ENCODE measurements at places on chromosomes 7 and 10.

DNA sequence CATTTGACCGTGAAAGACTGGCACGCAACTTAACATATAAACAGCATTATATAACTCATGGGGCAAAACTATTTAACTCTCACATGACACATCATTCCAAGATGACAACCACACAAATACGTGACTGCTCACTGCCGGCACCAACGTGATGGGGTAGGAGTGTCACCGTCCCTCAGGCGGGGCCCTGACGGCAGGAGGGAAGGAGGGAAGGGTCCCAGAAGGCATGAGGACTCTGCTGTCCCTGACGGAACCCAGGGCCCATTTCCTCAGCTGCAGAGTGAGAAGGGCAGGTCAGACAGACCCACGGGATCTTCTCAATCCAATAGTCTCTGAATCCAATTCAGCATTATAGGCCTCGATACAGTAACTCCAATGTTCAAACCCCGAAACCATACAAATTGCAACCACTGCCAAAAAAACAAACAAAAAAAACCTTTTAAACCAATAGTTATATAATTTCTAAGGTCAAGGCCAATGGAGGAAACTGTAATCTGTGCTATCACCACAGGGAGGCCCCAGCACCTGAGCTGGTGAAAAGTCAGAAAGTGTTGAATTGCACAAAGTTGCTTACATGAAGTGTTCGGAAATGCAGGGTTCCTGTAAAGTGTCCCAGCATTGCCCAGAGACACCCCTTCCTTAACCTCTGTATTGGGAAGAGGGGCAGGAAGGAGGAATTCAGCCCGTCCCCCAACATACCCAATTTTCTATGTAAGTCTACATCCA is 137.4 kb downstream of the TNS3 start:
- no peak for DNase-seq

- DNase-seq, result no peak
Observed at GRCh38 chr10:24744946-24745345, 21.3 kb upstream of the ARHGAP21 start.

DNA sequence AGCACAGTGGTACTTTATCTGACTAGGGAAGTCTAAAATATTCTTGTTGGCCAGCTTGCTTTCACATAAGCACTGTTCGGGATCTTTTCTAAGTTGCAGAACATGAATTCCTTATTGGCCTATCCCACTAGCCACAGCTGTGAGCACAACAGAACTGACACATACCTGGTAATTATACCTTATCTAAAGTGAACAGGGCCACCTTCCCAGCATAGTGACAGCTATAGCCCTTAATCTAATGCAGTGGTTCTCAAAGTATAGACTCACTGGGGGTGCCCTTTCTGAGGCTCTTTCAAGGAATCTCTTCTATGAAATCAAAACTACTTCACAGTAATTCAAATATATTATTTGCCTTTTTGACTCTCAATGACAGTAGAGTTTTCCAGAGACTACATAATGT is 184.7 kb upstream of the KAT6B start:
- no peak for DNase-seq

DNA sequence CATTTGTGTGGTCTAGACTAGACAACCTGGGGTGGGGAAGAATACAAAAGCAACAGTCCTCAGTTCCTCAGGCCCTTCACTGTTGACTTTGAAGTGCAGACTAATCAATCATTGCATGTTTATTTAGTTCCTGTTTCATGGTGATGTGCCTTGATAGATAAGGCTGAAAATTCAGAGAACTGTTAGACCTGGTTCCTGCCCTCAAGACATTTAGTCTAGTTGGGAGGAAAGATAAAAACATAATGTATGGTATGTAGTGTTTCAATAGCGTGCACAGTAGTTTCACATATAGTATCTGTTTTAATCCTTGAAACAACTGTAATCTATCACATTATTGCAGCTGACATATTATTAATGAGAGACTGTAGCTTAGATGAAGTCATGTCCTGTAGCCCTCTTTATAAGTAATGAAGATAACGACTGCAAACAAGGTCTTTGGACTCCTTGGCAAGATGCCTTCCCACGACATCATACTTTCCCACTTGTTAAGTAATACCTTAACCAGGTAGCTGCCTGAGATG is 124.0 kb downstream of the CELF2 start:
- DNase-seq, result no peak

DNA sequence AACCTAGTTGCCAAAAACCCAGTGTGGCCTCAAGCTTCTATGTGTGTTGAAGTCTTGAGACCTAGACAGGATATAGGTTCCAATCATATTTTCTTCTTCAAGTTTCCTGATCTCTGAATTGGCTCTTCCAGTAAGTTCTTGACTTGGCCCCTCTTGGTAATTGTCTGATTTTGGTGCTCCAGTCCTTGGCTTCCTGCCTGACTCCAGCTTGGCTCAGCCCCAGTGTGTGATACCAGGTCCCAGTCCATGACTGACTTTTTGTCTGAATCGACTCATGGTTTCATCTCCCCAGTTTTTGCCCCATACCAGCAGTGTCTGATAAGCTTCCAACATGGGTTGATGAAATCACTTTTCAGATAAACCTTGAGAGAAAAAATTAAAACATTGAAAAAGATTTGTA is 72.3 kb downstream of the FAS start:
- DNase-seq, result no peak

- no peak for DNase-seq
Observed at GRCh38 chr7:74587435-74588126, 69.9 kb upstream of the GTF2I start.

GRCh38 chr7:67346126-67346525 is 349.5 kb downstream of the TYW1 start:
- DNase-seq, result no peak

- no peak for DNase-seq
Observed at GRCh38 chr7:113246738-113247137, 128.4 kb upstream of the SMIM30 start.

GRCh38 chr10:72948762-72949161 is 5.8 kb downstream of the PLA2G12B start:
- DNase-seq, result no peak

- DNase-seq, result no peak
Observed at GRCh38 chr7:19561121-19561805, 147.6 kb downstream of the POLR1F start.

DNA sequence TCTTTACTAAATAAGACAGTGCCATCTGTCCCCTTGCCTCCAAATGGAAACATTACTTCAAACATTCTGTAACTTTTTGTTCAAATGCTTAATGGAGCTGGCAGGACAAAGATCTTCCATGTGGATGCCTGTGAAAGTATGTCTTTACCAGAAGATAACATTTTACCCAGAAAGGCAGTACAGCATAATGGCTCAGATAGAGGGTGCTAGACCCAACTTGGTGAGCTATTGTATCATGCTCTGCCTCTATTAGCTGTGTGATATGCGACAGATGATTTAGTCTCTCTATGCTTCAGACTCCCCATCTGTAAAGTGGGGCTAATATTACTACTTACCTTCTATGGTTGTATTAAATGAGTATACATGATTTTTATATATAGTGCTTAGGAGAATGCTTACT is 8.8 kb upstream of the SMKR1 start:
- DNase-seq, result no peak

DNA sequence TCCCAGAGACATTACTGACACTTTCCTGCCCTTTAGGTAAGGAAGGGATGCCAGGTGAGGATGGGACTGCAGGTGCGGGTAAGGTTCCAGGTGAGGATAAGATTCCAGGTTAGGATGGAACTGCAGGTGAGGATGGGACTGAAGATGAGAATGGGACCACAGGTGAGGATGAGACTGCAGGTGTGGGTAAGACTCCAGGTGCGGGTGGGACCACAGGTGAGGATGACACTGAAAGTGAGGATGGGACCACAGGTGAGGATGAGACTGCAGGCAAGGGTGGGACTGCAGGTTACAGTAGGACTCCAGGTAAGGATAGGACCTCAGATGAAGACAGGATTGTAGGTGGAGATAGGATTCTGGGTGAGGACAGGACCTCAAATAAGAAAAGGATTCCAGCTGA is 322.3 kb downstream of the WDR37 start:
- no peak for DNase-seq

DNA sequence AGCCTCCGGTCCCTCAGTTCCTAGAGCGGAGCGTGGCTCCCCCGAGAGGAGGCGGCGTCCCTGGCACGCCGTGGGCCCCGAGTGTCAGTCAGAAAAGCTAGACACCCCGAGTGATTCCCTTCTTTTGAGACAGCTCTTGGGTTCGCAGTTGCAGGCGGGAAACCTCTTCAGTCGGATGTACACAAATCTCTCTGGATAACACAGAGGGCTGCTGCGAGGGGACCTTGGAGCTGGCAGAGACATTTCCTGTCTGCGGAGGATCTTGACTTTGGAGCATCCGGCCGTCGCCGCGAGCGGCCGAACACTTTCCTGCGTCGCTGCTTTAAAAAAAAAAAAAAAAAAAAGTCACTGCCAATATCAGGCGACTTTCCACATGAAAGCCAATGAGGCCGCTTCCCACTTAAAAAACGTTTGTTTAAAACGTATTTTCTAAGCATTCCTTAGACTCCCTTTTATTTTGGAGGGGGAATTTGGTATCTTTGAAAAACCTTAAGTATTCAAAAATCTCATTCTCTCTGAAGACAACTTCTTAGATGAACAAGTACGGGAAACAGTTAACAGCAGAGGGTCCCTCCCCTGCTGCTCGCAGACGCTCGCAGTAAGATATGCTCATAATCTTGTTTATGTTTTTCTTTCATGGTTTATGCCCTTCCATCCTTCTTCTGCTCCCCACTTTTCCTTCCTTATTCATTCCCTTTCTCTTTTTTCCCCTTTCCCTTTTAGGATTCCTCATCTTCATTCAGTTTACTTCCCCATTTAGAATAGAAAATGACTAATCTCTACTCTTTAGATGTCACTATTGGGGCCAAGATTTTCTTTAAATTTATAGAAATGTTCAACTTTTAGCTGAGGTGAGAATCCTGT is 10.0 kb downstream of the HHEX start:
- no peak for DNase-seq

GRCh38 chr10:18498998-18499397 is 152.4 kb downstream of the NSUN6 start:
- DNase-seq, result no peak

- DNase-seq, result no peak
Observed at GRCh38 chr7:94933256-94933990, 26.0 kb downstream of the PPP1R9A start.

DNA sequence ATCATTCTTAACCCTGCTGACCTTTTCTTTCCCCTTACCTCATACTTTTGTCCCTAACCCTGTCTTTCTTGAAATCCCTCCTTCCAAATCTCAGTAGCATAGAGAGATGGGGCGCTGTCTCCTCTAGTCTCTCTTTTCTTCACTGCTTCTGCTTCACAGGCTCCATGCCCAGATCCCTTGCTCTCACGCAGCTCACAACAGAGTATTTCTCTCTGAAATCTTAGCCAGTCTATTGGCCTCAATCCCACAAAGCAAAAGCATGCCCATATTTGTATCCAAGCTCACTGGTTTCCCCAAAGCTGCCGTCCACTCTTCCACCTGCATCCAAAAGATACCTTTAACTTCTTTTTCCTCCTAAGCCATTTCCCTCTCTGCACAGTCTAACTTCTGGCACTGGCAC is 526.8 kb downstream of the PLXDC2 start:
- DNase-seq, result no peak

DNA sequence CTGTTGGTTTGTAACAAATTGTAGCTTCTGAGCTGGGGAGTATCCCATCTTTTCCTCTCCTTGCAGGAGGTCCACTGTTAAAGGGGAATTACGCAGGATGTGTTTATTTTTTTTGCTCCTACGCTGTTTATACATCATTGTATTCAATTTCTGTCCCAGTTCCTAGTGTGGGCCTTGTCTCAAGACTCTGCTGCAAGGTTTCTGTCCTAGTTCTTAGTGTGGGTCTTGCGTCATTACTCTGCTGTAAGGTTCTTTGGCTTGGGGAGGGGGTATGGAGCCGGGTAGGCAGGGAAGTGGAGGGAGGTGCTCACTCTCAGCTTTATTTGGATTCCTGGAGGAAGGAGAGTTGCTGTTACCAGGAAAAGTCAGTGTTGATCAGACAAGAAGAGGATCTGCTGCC is 64.0 kb upstream of the TRIM8 start:
- no peak for DNase-seq

GRCh38 chr10:45442662-45443061 is 68.6 kb downstream of the ALOX5 start:
- DNase-seq, result no peak

DNA sequence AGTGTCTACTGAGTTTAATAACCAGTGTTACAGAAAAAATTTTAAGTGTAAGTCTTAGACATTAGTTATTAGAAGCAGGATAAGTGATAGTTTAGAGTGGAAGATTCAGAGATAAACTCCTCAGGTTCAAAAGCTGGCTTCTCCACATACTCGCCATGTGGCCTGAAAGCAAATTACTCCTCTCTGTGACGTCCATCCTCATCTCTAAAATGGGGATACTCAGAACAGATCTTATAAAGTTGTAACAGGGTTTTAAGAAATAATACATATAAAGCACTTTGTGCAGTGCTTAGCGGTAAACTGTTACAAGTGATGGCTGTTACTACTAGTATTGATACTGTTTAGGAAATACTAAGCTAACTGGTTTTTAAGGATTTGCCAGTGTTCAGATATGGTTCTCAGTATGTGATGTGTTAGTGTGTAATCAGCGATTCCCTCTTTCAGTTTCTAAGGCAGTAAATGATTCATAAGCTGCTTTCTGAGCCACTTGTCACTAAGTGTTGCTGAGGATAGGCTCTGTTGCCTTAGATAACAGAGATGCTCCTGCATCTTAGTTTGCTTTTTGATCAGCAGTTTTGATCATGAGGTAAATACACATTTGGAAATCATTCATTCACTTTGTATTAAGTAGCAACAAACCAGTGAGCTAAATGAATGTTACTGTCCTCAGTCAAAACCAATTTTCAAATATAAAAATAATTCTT is 58.7 kb downstream of the CYP51A1 start:
- no peak for DNase-seq

GRCh38 chr10:77506517-77507200 is 130.9 kb downstream of the KCNMA1 start:
- no peak for DNase-seq

GRCh38 chr7:114026486-114027089 is 107.8 kb upstream of the PPP1R3A start:
- no peak for DNase-seq

Measured in activated CD8-positive, alpha-beta memory T cell treated with anti-CD3 and anti-CD28 coated beads for 1 hour (primary cell).